ENCODE measurements at places on chromosomes 5 and 9.

DNA sequence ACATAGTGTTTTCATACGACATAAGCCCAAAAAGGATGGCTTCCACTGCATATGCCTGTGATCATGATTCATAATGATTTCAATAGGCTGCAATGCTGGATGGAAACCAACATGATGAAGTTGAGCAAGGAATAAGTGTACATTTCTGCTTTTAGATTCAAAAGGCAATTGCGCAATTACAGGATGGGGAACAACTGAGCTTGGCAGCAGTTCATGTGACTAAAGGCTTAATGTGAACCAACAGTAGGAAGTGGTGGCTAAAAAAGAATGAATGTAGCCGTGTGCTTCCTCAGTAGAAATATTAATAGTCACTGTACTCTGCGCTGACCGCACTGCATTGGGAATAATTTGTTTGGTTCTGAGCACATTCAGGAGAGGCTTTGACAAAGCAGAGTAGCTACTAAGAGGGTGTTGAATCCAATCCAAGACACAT, 51.2 kb downstream of the SLC1A3 start:
- no peak for DNase-seq

DNA sequence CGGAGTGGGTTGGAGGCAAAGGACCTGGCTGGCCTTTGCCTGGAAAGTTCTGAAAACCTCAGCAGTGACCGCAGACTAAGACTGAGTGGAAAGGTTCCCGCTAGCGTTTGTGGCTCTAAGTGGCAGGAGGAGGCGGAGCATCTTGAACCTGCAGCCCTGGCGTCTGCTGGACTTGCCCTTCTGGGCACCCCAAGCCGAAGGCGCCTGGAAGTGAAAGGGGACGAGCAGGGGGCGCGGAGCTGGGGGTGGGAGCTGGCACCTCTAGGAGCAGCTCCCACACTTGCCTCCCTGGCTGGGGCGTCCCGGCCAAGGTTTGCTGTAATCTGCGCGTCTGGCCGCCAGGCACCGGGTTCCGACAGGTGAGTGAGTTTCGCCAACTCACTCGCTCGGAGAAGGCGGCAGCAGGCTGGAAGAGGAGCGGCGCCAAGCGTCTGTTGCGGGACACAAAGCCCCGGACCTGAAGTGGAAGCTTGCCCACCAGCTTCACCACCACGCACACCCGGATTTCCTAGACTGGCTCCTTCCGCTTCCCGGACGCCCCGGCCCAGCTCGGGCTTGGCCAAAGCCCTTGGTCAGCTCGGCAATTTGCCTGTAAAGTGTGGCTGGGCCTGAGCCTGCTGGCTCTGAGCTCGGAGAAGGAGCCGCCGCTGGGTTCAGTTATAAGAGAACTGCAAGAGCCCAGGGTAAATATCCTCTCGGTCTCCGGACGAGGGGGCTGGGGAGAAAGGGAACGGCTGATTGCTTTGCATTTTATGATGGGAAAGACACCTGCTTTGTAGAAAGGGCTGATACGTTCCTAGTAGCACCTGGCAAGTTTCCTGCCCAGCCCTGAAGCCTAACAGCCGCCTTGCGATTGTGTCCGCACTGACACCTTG, at the start of gene GNA14:
Gene GNA14 (minus strand): TSS at position 89 of the 875 bp plus-strand sequence. CDS start 529 bp downstream, outside the sequence.
- no peak for DNase-seq

DNA sequence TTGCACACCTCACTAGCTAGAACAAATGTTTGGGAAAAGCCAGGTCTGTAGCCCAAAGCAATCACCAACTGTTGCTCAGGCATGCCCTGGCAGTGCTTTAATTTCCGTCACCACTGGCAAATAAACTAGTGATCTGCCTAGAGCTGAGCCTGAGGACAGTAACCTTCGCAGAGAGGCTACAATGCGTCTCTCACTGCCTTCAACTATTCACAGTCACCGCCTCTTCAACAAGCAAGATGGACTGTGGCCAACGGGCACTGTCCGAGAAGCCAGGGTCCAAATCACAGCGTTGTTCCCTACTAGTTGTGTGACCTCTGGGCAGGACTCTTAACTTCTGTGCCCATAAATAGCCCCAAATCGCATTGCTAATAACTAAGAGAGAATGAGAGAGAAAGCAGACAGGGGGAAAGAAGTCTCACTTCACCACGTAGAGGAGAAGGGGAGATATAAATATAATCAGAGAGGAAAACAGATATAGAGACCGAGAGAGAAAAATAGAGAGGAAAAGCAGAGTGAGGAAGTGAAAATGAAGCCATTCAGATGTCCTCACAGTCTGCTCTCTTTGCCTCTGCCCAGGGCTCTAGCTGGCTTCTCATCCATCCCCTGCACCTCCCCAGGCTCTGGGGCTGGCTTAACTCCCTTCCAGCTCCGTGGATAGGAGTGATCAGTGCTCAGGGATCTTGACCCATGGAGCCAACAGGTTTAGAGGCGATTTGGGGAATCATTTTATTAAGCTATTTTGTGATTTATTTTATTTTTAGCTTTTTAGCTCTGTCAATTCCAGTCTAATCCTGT, 157.9 kb downstream of the ZDHHC21 start:
- no peak for DNase-seq

DNA sequence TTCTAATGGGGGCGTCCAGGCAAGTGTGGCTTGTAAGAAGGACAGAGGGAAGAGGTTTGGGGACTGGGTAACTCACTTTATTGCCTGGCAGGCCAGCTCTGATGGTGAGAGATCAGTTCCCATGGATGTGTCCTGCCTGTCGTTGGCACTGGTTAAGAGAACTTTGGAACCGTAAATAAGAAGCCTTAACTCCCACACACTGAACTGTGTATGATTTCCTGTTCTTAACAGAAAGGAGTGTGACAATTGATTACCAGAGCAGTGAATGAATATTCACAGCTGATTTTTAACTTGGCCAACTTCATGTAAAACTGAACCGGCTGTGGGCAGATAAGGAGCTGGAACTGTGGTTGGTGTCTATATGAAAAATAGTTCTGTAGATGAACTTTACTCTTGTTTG, 63.2 kb downstream of the MEGF10 start:
- DNase-seq: no peak

DNA sequence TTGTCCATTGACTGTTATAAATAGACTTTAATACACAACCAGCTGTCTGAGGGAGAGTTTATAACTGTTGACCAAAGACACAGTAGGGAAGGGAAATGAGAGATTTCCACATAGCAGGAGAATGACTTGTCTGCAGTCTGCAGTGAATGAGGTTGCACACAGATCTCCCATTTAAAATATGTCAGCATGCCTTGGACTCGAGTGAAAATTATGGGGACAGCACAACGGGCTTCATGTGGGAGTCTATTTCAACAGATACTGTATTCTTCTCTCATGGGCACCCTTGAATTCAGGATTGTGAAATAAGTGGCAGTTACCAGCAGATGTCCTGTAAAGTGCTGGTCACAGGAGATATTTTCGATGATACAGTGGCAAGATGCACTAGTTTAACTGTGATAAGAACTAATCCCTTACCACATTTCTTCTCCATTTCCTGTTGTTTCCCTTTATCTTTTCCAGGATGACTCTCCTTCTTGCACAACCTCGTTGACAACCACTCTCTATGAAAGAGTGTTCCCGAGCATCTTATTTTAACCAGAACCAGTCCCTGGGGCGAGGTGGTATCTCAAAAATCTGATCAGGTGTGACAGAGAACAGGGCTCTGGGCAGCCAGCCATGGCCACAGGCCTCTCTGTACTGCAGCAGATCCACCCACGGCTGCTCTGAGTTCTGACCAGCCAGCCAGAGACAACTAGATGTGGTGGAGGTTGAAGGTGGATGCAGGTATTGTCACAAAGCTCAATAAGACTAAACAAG, 51.5 kb upstream of the MAP3K1 start:
- DNase-seq: no peak

DNA sequence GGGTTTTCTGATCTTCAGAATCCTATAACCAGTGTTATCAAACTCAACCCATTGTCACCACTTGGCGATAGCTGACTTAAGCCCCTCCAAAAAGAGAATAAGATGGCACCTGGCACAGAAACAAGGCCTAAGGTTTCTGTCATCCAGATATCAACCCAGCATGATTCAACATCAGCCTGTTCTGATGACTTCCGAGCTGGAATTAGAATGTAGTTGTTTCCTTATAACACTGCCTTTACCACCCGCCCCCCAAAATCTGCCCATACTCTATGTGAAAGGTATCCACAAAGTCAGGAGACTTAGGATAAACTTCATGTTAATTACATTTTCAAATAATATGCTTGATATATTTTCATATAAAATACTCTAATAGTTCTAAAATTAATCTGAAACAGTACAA, 5.2 kb downstream of the KLF9 start:
- no peak for DNase-seq

- DNase-seq: no peak
Observed at GRCh38 chr9:97060796-97061195, 21.9 kb upstream of the CTSV start.

- DNase-seq: no peak
Observed at GRCh38 chr9:80866121-80866520, 823.2 kb downstream of the TLE1 start.

- DNase-seq: no peak
Observed at GRCh38 chr9:135078361-135078821, 9.1 kb upstream of the OLFM1 start.

- DNase-seq: no peak
Observed at GRCh38 chr9:120312031-120312430, 267.9 kb downstream of the CDK5RAP2 start.

- no peak for DNase-seq
Observed at GRCh38 chr5:146507428-146507827, 8.6 kb downstream of the GPR151 start.

DNA sequence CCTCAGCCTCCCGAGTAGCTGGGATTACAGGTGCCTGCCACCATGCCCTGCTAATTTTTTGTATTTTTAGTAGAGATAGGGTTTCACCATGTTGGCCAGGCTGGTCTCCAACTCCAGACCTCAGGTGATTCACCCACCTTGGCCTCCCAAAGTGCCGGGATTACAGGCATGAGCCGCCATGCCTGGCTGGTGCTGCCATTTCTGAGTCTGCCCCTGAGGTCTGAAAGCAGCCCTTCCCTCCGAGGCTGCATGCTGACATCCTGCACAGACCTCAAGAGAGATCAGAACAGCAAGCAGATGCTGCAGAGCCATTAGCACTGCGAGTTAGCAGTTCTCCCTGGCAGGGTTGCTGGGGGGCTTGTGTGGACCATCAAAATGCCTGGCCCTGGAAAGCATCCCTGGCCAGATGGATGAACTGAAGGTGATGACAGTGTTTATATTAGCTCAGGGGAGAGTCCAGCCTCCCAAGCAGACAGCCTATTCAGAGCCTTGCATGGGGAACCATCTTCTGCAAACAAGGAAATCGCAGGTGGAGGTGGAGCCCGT, 176.5 kb upstream of the PANK3 start:
- no peak for DNase-seq

DNA sequence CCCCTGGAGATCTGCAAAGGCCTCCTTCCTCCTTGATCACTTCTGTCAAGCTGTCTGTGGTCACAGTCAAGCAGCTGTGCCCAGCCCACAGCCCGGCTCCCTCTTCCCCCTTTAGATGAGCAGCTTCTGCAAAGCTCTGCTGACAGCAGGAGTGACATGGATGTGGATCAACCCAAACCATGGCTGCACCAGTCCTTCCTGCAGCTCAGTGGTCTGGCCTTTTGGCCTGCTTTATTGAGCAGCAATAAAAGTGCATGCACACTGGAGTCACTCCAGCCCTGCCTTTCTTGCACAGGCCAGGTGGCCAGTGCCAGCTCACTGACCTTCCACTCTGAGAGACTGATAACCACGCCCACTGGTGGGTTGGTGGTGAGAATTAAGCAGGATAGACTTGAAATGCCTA, 91.3 kb upstream of the OTULINL start:
- DNase-seq: no peak

GRCh38 chr9:92562461-92562967, 26.7 kb upstream of the ECM2 start:
- no peak for DNase-seq

GRCh38 chr9:27005491-27005890, at the start of gene LRRC19:
Gene LRRC19, minus strand, starts transcription at chr9:27005672. Its CDS starts 5,978 bp downstream, at chr9:26999694.
- no peak for DNase-seq

GRCh38 chr5:154860765-154861164, 2.3 kb downstream of the CNOT8 start:
- no peak for DNase-seq

DNA sequence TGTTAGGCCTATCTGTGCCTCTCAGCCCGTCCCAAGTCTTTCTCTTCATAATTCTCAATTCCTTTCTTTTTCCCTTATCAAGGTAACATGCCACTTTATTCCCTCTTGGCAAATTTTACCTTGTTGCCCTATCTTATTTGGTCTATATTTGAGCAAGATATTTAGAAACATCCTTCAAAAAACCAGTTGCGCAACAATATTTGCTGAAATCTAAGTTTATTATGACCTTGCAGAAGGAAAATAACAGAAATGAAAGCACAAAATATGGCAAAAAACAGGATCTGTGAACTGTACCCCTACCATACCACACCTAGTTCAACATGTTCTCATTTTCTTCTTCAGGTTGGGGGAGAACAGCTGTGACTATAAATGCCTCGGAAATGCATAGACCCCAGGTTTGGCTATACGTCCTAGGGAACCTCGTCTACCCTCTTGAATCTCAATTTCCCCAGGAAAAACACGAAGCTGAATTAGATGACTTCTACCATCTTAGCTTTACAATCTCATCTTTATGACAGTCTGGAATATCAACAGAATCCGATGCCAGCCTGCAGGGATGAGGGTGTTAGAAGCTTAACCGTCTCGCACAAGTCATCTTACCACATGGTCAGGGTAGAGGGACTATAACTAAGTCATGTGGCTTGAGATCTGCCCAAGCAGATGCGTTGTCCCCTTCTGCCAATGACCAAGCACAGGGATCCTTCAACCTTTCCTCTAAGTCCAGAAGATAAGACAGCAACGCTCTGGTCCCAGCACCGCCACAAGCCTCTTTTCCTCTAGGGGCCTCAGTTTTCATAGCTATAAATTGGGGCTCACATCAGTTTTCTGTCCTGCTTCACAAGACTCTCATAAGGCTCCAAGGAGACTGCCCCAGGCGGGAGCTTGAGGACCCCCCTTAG, 1.3 kb downstream of the LCP2 start:
- no peak for DNase-seq

DNA sequence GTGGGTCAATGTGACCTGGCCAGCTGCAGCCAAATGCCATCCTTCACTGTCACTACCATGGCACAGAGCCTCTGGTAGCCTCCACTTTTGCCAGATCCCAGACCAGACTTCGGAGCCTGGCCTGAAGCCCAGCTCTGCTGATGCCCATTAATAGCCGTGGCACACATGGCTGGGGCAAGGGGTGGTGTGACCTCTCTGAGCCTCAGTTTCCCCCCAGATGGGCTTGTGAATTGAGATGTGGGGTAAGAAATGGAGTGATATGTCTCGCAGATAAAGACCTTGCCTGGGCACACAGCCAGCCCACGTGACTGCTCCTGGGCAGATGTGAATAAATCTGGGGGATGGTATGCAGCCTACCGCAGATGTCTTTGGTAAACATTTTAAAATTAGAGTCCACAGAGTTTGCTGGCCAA, 13.9 kb downstream of the SUSD3 start:
- no peak for DNase-seq

- DNase-seq: no peak
Observed at GRCh38 chr5:125109293-125109692, 362.9 kb upstream of the ZNF608 start.

GRCh38 chr5:6829150-6829784, 116.0 kb downstream of the TENT4A start:
- DNase-seq: peak; percentile 67

- DNase-seq: no peak
Observed at GRCh38 chr5:107543868-107544267, 126.9 kb downstream of the EFNA5 start.

Measured in activated naive CD4-positive, alpha-beta T cell treated with Interleukin-2 at 50 U/mL for 16 hours (primary cell).